ENCODE measurements at places on chromosomes 5 and 9.

- no peak for DNase-seq
These were observed 6.8 kb downstream of the AMBP start for GRCh38 chr9:114071197-114071795.

DNA sequence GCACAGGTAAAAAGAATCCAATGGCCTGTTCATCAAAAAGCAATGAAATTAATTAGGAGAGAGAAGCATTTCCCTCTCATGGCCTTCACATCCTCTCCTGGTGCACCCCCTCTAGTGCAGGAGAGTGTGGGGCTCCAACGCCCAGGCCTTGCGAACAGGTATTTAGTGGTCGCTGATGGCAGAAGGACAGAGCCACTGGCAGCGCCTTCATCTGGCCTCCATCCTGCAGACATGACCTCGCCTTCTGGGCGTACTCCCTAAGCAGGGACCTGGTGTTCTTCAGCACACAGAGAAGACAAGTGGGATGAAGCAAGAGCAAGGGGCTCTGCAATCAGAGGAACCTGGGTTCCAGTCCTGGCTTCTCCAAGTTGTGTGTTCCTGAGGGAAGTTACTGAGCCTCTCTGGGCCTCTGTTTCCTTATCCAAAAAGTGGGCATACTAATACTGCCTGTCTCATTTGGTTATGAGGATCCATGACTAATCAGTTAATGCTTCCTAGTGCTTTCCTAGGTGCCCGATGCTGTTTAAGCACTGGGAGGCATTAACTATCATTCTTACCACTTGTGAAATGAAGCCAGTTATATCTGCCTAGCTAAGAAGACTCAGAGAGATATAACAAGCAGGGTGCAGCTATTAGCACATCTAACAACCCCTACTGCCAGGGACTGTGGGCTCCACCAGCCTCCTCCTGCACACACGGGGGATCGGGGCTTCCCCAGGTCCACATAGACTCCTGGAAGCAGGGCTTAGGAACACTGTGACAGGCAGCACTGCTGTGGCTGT lies 77.3 kb downstream of the SEMA4D start:
- DNase-seq, result no peak

DNA sequence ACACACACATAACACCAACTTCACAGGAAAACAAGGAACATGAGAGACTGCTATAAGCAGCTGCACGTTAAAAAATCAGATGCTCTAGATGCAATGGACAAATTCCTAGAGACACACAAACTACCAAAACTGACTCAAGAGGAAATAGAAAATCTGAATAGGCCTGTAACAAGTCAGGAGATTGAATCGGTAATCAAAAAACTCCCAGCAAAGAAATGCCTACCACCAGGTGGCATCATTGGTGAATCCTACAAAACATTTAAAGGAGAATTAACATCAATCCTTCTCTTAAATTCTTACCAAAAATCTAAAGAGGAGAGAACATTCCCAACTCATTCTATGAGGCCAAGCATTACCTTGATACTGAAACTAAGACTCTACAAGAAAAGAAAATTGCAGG lies 54.9 kb downstream of the NDST1 start:
- DNase-seq, result peak; percentile 59

GRCh38 chr5:28483327-28484025 lies 1445.1 kb upstream of the CDH9 start:
- DNase-seq, result no peak

- DNase-seq, result no peak
These were observed 11.4 kb downstream of the MRRF start for GRCh38 chr9:122276096-122276495.

- no peak for DNase-seq
These were observed 35.8 kb upstream of the ISCA1 start for GRCh38 chr9:86318187-86318586.

- DNase-seq, result no peak
These were observed 30.2 kb downstream of the CACNA1B start for GRCh38 chr9:137907776-137908175.

- no peak for DNase-seq
These were observed 1.7 kb upstream of the RECK start for GRCh38 chr9:36035006-36035405.

- DNase-seq, result peak; percentile 5
These were observed 417.1 kb downstream of the HCN1 start for GRCh38 chr5:45279109-45279508.

DNA sequence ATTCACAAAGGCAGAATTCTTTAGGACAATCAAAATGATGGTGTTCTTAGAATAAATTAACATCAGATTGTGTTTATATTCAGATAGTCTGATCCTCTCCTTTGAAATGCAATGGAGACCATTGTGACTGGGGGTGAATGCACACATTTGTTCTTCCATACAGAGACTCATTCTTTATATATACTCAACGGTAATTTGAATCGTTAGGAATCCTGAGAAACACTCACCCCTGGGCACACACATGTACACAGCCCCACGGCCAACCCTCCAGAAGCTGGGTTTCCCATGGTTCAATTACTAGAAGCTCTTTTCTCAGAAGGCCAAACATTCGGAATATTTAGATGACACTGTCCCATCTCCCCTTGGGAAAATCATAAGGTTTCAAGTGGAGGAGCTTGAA lies 57.5 kb upstream of the EPB41L4B start:
- no peak for DNase-seq

DNA sequence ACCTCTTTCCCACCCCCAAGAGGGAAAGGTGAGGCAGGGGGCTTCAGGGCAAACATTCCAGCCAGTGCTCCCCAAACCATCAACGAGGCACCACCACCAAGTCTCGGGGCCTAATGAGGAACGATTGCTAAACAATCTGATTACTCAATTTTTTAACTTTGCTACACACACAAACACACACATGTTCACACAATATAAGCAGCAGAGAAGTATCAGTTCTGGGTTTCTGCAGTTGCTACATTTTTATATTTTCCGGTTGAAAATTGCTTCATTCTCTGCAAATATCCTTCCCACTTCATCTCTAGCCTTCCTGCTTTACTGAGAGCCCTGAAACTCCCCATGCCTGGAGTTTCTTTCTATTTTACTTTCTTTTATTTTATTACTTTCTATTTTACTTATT lies 60.2 kb downstream of the FEM1C start:
- no peak for DNase-seq

GRCh38 chr9:120385606-120386389 lies 194.2 kb downstream of the CDK5RAP2 start:
- DNase-seq, result no peak
